DMS53 (cell line): ENCODE measurements at places on chromosomes 5 and 9.

DNA sequence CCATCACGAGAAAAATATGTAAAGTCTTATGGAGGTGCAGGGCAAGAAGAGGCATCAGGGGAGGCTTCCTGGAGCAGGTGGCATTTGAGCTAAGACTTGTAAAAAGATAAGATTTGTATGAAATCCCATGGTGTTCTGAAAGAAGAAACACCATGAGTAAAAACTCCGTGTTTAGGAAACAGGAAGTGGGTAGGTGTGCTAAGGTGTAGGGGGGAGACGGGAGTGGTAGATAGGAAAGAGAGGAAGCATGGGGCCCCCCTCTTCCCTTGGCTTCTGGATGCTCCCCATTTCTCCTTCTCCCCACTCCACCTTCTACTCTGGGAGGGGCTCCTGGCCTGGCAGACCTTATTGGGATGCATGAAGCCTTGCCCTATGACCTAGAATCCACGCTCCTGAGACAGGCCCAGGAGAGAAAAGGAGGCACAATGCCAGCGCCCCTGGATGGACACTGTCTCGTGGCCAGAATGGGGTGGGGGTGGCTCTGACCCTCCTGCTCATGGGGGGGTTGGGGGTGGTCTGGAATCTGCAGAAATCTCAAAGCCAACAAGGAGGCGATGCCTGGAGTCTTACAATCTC, 103.6 kb downstream of the GTF3C4 start:
- no peak for DNase-seq

- DNase-seq, result no peak
These were observed 15.6 kb downstream of the SPACA9 start for GRCh38 chr9:132894346-132894745.

DNA sequence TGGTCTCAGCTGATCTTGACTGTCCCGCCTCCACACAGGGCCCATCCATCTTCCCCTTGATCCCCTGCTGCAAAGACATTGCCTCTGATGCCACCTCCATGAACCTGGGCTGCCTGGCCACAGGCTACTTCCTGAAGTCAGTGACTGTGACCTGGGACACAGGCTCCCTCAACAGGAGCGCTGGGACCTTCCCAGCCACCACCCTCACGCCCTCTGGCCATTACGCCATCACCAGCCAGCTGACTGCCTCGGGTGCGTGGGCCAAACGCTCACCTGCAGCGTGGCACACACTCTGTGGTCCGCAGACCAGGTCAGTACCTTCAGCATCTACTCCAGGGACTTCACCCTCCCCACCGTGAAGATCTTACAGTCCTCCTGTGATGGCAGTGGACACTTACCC, 71.9 kb downstream of the INSL6 start:
- DNase-seq, result no peak

DNA sequence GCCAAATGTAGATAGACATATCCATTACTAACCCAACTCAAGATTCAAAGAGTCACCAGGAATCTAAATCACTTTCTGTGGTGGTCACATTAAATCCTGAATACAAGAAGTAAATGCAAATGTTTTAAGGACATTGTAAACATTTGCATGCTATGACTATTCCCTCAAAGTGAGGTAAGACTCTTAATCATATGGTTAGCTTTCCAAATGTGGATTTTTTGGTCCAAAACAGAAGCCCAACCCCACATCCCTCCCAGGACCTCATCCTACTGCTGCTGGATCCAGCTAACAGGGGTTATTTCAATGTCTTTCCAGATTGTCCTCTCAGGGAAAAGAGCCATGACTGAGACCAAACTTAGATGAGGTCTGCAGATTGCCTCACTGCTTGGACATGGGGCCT, 228.1 kb upstream of the PANK3 start:
- DNase-seq, result no peak

DNA sequence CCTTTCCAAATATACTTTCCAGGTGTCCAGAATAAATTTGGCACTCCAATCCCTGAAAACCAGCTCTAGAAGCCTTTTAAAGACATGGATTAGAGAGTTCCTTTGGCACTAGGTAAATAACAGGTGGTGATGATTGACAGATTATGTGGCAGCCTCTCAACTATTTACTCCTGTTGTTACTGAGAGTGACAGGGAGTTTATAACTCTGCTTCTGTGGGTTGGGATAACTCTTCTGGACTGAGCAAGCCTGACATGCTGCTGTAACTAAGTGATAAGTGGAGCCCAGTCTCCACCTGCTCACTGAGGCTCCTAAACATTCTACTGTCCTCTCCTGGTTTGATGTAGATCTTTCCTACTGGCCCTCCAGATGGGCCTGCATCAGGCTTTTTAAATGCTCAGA, 693.2 kb upstream of the FTMT start:
- peak; percentile 66 for DNase-seq

DNA sequence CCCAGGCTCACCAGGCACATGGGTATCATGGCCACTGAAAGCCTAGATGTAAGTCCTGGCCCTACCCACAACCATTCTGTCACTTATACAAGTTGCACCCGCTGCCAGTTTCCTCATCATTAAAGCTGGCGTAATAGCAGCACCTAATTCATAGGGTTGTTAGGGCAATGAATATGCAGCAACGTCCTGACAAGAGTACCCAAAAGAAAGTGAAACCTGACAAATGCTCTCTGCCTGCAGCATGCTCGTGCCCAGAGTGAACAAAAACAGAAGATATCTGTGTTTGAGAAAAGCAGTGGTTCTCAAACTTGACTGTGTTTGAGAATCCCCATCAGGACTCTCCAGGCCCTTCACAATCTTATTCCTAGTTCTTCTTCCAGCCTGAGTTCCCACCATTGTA, 632.4 kb downstream of the SEMA5A start:
- DNase-seq, result no peak

GRCh38 chr9:96450613-96451528, 902 bp downstream of the HABP4 start:
- DNase-seq, result peak; percentile 72

DNA sequence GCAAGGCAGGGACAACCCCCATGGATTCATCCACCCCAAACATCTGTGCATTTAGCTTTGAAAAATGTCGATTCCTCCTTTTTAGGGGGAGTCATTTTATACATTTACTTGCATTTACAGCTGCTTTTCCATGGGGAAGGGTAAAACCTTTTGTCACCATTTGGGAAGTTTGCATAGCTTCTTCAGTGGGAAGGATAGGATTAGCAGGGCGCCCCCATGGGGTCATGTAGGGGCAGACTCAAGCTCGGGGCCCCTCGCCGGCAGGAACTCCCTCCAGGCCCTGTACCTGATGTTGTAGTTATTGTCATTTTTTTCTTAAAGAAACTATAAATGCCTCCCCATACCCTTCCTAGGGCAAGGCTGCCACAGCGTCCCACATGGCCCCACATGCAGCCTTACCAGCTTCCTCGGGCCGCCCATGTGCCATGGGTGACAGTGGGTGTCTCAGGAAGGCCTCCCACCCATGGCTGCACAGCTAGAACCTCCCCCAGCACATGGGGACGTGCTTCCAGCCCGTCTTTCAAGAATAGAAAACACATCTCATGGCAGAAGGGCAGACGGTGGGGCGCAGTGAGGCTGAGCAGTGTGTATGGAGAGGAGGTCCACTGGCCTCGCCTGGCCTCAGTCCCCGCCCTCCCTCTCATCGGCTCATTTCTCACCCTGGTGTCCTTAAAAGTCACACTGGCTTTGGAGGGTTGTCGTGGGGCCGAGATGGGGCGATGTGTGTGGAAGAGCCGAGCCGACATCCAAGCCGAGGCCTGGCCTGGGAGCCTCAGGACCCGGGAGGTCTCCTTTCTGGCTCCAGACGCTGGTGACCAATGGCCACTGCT, 76.1 kb upstream of the OTULINL start:
- no peak for DNase-seq

DNA sequence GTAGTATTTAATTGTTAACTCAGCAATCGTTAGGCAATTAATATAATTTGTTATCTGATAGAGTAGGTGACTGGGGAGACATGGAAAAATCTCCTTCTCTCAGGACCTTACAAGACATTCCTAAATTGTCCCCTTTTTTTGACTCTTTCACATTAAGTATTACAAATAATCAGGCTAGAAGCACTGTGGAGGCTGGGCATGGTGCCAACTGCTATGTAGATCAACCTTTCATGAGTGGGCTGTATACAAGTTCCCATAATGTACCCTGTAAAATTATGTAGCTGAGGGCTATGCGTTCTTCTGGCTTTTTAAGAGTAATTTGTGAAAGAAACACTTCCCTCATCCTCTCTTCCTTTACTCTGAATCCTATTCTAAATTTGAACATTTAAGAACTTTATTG, 140.2 kb downstream of the NFIB start:
- DNase-seq, result no peak

GRCh38 chr9:96487949-96488348, 38.0 kb downstream of the HABP4 start:
- DNase-seq, result no peak

- peak; percentile 72 for DNase-seq
These were observed 584.4 kb upstream of the ACO1 start for GRCh38 chr9:31799953-31800609.

DNA sequence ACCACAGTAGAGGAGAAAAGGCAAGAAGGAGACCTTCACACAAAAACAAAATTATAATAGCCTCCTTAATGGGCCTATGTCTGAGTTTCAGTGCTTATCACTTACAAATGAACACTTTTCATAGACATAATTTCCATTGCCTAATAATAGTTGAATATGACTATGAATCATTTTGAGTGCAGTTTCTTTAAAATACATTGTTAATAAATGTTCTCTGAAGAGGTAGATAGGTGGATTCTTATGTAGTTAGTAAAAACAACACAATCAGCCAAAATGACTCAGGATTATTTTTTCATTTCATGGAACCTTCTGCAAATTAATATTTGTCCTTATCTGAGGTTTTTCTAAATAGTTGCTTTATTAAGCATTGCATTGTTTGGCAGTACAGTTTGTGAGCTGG, 45.6 kb downstream of the DAPK1 start:
- no peak for DNase-seq

DNA sequence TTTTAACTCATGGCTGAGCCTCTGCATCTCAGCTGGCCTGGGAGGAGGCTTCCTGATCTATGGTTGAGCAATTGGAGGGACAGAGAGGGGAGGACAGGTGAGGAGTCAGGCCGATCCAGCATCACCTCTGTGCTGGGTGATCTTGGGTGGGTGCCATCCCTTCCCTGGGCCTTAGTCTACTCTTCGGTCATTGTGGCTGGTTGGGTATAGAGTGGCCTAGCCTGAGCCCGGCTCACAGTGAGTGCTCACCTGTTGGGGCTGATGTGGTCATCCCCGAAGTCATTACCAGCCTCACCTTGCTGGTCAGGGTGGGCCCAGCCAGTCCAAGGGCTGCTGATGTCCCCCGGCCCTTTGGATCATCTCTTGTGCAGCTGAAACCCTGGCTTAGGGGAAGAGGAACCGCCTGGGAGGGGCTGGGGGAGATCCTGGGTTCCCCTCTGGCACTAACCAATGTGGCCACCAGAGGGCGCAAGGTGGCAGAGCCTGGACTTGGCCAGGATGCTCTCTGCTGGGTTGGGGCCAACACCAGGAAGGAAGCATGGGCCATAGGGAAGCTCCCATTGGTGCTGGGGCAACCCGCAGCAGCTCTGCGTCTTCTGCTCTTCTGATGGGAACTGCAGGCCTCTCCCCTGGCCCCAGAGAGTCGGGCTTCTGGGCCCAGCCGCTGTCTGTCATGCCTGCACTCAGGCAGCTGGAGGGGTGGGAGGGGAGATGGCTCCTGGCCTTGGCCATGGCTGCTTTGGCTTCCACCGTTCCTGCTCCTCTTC, 17.3 kb upstream of the ODF2 start:
- DNase-seq, result peak; percentile 93

GRCh38 chr5:173035904-173036707, 20.0 kb upstream of the CREBRF start:
- DNase-seq, result no peak

DNA sequence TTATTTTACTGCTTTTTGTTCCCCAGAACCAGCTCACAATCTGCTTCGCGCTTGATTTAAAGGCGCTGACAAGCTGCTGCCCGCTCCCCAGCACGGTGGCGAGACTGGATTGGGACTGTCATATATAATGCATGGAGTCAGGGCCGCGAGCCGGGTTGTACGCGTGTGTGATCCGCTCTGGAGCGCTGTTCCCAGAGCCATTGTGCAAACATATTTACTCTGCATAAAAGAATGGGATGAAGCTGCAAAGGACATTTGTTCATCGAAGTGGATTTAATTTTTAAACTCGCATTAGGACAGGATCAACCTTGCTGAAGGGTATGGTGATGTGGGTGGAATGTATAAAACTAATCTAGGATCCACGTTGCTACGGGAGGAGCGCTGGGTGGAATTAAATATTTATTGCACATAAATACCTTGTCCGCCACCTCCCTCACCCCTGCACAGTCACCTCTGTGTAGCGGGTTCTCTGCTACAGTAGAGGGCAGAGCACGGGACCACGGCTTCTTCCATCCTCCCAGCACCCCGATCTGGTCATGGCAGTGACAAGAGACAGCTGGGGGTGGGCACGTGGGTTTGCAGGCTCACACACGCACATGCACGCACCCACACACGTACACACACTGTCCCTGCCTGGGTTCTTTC, 18.1 kb upstream of the FCN1 start:
- no peak for DNase-seq

- DNase-seq, result peak; percentile 98
These were observed 80.2 kb upstream of the IER5L start for GRCh38 chr9:129258124-129258822.

- peak; percentile 80 for DNase-seq
These were observed at the start of gene PLEKHG4B for GRCh38 chr5:91556-92263. PLEKHG4B (plus strand) TSS chr5:92168; CDS start chr5:92232, 64 bp downstream.

DNA sequence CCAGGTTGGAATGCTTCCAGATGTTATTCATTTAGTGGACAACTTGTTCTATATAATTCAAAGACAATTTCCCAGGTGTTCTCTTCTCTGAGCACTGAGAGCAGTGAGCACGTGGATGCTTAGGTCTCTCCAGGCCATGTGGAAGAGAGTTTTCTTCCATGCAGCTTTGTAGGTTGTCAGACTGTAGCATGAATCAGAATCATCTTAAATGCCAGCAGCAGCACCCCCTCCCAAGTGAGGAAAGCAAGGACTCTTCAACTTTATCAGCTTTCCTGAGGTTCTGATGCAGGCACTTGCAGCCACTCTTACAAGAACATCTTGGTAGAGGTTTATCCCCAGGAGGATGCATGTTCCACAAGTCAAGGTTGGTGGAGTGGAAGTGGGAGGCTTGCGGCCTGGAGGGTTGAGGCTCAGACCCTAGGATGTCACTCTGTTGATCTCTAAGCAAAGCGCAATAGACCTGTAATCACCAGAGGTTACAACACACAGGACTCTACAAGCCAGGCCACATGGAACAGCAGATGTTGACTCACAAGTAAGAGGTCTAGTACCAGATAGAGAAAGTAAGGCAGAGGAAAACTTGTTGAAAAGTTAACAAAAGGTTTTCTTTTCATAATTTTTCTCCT, 47.7 kb downstream of the UGCG start:
- DNase-seq, result no peak

- DNase-seq, result no peak
These were observed 295.8 kb upstream of the IRX4 start for GRCh38 chr5:2178528-2178927.

DNA sequence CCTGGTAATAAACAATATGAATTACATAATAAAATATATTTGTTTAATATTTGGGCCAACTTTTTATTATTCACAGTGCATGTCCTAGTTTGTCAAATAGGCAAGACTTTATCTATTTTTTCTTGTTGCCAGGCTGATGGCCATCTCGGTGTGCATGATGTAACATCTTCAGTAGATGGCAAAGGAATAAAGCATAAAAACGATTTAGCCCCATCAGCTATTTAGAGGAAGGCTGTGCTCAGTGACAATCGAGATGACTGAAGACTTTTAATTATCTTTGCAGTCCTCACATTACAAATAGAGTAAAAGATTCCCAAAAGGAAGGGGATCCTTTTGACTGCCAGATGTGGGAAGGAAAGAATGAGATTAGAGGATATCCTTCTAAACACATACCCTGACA, 358.5 kb downstream of the PTPRD start:
- no peak for DNase-seq

GRCh38 chr9:105188746-105189145, 55.7 kb upstream of the SLC44A1 start:
- no peak for DNase-seq
